Activated T-helper 1 cell treated with anti-CD3 and anti-CD28 coated beads, Interleukin-12 subunit alpha, Interleukin-12 subunit beta, Interleukin-2, Interleukin-4 antibody, amounts not matched to agents 30 ng/mL and 10 ng/mL and 1 ng/mL, durations not matched to agents 14 hours and 24 hours and 36 hours (primary cell): ENCODE measurements at places on chromosomes 12 and 14.
A peak's percentile ranks its signal among the peaks of the same experiment; 100 is the strongest.

DNA sequence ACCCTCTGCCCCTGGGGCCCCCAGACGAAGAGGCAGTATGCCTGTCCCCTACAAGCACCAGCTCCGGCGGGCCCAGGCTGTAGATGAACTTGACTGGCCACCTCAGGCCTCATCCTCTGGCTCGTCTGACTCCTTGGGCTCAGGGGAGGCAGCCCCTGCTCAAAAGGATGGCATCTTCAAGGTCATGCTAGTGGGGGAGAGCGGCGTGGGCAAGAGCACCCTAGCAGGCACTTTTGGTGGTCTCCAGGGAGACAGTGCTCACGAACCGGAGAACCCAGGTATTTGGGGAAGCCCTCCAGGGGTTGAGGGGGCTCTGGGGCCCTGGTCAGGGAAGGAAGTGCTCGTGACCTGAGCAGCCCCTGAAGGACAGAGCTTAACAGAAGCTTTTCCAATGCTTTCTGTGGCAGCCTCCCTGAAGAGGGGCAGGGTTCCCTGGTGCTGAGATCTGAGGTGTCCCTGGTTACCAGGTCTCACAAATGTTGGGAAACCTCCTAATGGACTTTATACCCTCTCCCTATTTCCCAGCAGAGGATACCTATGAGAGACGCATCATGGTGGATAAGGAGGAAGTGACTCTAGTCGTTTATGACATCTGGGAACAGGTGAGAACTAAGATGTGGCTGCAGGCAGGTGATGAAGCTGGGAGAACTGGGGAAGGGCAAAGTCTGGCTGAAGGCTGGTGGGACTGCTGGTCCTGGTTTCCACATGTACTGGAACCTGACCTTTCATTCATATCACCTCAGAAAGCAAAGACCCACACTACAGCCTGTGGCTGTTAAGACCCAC, 1.9 kb downstream of the REM2 start:
- DNase-seq = no peak
- peaks cover 4% of the 10 kb centered on the region for H3K36me3 ChIP-seq
- H3K4me3 ChIP-seq = no peak overlapping the region
- peaks cover 8% of the 10 kb centered on the region for H3K27me3 ChIP-seq
- H3K27ac ChIP-seq = no peak overlapping the region

DNA sequence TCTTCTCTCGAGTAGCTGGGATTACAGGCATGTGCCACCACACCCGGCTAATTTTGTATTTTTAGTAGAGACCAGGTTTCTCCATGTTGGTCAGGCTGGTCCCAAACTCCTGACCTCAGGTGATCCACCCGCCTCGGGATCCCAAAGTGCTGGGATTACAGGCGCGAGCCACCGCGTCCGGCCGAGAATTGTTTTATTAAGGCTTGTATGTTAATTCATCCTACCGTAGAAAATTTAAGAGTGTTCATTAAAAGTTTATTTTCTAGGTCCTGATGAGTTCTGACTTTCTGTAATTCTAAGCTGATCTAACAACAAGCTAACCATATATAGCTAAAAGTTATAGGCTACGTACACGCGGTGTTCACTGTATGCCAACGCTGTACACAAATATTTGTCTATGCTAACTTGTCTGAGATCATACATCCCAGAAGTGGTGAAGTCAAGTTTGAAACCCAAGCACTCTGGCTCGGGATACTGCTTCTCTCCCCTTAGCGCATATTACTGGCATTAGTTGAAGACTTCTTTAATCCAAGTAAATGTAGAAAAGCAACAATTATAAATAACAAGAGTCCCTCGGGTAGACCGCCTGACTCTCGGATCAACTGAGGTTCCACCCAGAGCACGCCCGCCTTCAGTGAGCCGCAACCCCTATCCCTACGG, 570 bp upstream of the MRPS35 start:
- peaks cover 10% of the 10 kb centered on the region for H3K27me3 ChIP-seq
- H3K27ac ChIP-seq = peak overlapping the region; percentile 96
- peak overlapping the region; percentile 97 for H3K4me3 ChIP-seq
- H3K36me3 ChIP-seq = peaks cover 15% of the 10 kb centered on the region
- peaks cover 26% of the 10 kb centered on the region for H3K4me1 ChIP-seq

GRCh38 chr14:61699027-61699426, 3.7 kb downstream of the HIF1A start:
- H3K27ac ChIP-seq = peak overlapping the region; percentile 93
- H3K27me3 ChIP-seq = no peaks in the 10 kb centered on the region
- H3K4me1 ChIP-seq = peaks cover 63% of the 10 kb centered on the region

- no peak overlapping the region for H3K27ac ChIP-seq
- no peak overlapping the region for H3K4me3 ChIP-seq
- H3K4me1 ChIP-seq = no peaks in the 10 kb centered on the region
- H3K36me3 ChIP-seq = no peaks in the 10 kb centered on the region
- DNase-seq = no peak
These were observed 18.0 kb upstream of the NT5DC3 start for GRCh38 chr12:103858953-103859601.

GRCh38 chr14:61154641-61155040, 126.5 kb downstream of the TMEM30B start:
- no peaks in the 10 kb centered on the region for H3K4me1 ChIP-seq
- H3K27me3 ChIP-seq = no peaks in the 10 kb centered on the region
- no peaks in the 10 kb centered on the region for H3K36me3 ChIP-seq
- H3K4me3 ChIP-seq = no peak overlapping the region

DNA sequence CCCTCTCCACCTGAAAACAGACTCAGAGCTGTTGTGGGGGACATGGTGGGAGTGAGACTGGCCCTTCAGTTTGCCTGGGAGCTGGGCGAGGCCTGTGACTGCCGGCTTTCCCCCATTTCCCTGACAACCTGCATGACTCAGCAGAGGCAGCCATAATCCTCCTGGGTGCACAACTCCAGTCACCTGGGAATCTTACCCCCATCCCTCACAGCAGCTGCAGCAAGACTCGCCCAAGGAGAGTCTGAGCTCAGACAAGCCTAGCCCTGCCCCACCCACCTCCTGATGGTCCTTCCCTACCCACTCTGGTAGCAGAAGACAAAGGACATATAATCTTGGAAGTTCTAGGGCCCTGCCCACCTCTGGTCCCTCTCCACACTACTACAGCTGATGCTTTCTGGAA, 207.3 kb upstream of the ARID2 start:
- H3K4me3 ChIP-seq = no peak overlapping the region
- H3K4me1 ChIP-seq = peaks cover 13% of the 10 kb centered on the region
- H3K27me3 ChIP-seq = peaks cover 7% of the 10 kb centered on the region
- no peak overlapping the region for H3K27ac ChIP-seq
- H3K36me3 ChIP-seq = peaks cover 7% of the 10 kb centered on the region

DNA sequence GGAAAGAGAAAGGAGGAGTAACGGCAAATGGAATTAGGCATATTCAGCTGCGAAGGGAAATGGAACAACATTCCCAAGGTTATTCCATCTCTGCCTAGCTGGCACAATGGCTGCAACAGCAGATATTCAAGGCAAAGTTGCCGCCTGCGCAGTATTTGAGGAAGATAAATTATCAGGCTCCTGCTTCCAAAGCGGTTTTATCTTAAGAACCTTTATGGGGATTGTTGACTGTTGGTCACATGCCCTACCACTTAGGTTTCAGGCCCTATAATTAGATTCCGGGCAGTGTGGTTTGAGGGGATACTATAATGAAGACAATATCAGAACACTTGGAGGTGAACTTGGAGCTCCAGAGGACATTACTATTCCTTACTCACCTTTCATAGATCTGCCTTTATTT, 99.7 kb downstream of the FGD4 start:
- H3K4me3 ChIP-seq = no peak overlapping the region
- peaks cover 6% of the 10 kb centered on the region for H3K4me1 ChIP-seq
- DNase-seq = no peak
- H3K27me3 ChIP-seq = no peaks in the 10 kb centered on the region
- H3K36me3 ChIP-seq = no peaks in the 10 kb centered on the region
- H3K27ac ChIP-seq = no peak overlapping the region

DNA sequence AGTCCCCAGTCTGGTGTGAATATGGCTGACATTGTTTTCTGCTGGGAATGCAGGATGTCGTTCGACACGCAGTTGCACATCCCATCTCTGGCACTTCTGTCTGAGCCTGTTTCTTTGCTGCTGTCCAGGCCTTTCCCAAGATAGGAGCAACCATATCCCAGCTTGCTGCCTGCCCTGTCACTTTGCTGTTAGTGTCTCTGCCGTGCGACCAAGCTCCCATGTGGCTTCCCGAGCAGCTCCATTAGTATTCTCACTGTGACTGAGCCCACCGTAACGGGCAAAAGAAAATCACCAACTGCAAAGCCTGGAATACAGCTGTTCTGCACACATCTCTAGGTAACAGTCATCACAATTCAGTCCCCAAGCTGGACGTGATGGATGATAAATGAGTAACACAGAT, 66.0 kb upstream of the CPSF6 start:
- H3K27ac ChIP-seq = no peak overlapping the region
- no peak for DNase-seq
- H3K4me1 ChIP-seq = no peaks in the 10 kb centered on the region
- peaks cover 6% of the 10 kb centered on the region for H3K27me3 ChIP-seq
- no peaks in the 10 kb centered on the region for H3K36me3 ChIP-seq

DNA sequence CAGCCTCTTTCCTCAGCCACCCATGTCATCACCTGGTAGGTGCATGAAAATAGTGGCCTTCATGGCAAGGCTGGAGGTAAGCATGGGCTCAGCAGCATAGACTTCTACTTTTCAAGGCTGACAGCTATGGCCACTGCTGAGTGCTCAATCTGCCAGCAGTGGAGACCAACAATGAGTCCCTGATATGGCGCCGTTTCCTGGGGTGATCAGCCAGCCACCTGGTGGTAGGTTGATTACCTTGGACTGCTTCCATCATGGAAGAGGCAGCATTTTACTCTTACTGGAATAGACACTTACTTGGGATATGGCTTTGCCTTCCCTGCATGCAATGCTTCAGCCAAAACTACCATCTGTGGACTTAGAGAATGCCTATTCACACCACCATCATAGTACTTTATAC, 39.5 kb upstream of the USP44 start:
- no peaks in the 10 kb centered on the region for H3K36me3 ChIP-seq
- H3K4me3 ChIP-seq = no peak overlapping the region
- no peak overlapping the region for H3K27ac ChIP-seq
- DNase-seq = no peak
- H3K4me1 ChIP-seq = no peaks in the 10 kb centered on the region
- H3K27me3 ChIP-seq = peaks cover 4% of the 10 kb centered on the region

DNA sequence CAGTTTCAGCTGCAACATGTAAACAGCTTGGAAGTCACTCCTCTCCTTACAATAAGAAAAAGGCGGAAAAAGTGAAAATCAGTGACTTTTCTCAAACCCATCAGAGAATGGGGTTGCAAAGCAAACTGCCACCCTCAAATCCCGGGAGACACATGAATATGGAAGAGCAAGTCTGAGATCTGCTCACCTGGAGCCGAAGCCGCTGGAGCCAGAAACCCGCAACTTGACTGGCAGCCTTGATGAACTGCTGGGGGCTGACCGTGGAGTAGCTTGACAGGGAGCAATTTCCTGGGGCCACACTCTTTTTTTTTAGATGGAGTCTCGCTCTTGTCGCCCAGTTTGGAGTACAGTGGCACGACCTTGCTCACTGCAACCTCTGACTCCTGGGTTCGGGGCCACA, 208.2 kb downstream of the KIF26A start:
- H3K36me3 ChIP-seq = no peaks in the 10 kb centered on the region
- no peaks in the 10 kb centered on the region for H3K4me1 ChIP-seq
- DNase-seq = no peak
- no peak overlapping the region for H3K4me3 ChIP-seq

- DNase-seq = no peak
- H3K27ac ChIP-seq = no peak overlapping the region
- H3K27me3 ChIP-seq = no peaks in the 10 kb centered on the region
These were observed 222.6 kb downstream of the CEP128 start for GRCh38 chr14:80718940-80719339.

- no peak overlapping the region for H3K4me3 ChIP-seq
- H3K27ac ChIP-seq = no peak overlapping the region
- H3K27me3 ChIP-seq = no peaks in the 10 kb centered on the region
- no peak for DNase-seq
These were observed 791.2 kb downstream of the FLRT2 start for GRCh38 chr14:86321151-86321550.

DNA sequence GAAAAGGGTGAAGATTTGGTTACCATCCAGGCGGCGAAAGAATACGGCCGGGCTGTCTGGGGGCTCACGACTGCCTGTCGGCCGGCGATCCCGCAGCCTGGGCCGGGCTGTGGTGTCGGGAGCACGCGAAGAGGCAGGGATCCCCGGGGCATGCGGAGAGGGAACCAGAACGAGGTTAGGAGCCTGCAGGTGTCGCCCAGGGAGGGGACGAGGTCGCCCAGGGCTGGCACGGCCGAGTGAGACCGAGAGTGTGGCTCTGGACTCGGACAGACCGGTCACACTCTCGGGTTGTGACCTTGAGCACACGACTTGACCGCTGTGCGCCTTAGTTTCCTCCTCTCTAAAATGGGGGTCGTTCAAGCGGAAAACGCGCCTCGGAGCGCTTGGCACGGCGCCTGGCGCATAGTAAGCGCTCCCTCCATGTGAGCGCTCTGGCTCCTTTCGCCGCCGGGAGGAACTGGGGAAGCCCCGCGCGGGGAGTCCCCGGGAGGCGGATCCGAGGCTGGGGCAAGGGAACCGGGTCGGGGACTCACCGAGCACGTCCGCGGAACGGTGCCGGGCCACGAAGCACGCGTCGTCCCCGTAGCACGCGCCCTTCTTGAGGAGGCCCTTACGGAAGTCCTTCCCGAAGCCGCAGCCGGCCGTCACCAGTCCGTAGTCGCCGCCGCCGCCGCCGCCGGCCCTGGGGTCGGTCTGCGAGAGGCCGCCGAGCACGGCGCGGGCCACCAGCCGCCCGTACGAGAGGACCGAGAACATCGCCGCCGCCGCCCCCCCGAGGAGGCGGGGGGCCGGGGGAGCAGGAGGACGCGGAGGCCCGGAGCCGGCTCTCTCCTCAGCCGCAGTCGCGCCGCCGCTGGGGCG, 612 bp downstream of the PPTC7 start:
- peak overlapping the region; percentile 88 for H3K27ac ChIP-seq
- H3K27me3 ChIP-seq = peaks cover 3% of the 10 kb centered on the region
- H3K4me3 ChIP-seq = peak overlapping the region; percentile 95
- peaks cover 70% of the 10 kb centered on the region for H3K4me1 ChIP-seq

DNA sequence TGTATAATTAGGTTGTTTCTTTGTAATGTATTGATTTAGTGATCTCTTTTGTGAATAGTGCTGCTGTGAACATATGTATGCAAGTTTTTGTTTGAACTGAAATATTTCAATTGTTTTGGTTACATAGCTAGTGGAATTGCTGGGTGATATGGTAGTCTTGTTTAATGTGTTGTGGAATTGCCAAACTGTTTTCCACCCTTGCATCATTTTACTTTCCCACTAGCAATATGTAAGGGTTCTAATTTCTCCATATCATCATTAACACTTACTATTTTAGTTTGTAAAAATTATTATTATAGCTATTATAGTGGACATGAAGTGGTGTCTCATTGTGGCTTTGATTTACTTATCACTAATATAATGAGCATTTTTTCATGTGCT, 5.9 kb downstream of the G2E3 start:
- no peak overlapping the region for H3K4me3 ChIP-seq
- no peak for DNase-seq
- H3K36me3 ChIP-seq = peaks cover 35% of the 10 kb centered on the region

- peak overlapping the region; percentile 56 for H3K27ac ChIP-seq
- H3K36me3 ChIP-seq = no peaks in the 10 kb centered on the region
- peaks cover 21% of the 10 kb centered on the region for H3K4me1 ChIP-seq
- H3K4me3 ChIP-seq = peak overlapping the region; percentile 76
These were observed 822 bp upstream of the POU6F1 start for GRCh38 chr12:51218607-51219161.
